OCI-LY7 (cell line): ENCODE measurements at places on chromosomes 3 and 15. TPM values are rescaled to one million over a fixed set of nuclear protein-coding genes. Genes with fewer than 3 reads are reported as not detected.

- no peak for DNase-seq
Measured at GRCh38 chr15:70023769-70024491, 73.8 kb downstream of the TLE3 start.

DNA sequence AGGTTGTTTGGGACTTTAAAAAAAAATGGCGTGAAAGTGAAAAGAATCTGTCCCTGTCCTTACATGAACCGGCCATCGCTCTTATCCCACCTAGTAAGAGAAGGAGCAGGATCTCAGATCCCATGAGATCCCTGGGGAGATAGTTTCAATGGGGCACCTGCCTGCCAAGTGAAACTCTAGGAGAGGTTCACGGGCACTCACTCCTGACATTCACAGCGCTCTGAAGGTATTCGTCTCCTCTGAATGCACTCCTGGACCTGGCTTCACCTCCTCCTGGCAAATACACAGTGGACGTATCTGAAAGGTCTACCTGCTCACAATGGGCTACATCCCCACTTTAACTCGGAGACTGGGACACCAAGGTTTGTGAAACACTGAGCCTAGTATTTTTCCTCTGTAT lies 248.7 kb upstream of the ICE2 start:
- DNase-seq, result no peak

The TRAT1 gene
- total RNA-seq, result not detected in 2 replicates

- DNase-seq, result peak; percentile 9
Measured at GRCh38 chr3:122660297-122660974, 20.2 kb upstream of the PARP14 start.

The ST3GAL6 gene
- total RNA-seq, result 0.25 and 1.1 TPM in 2 replicates

- no peak for DNase-seq
Measured at GRCh38 chr15:65248511-65249255, 37.4 kb upstream of the CILP start.

- DNase-seq, result no peak
Measured at GRCh38 chr3:23219117-23219516, 16.0 kb downstream of the UBE2E2 start.

DNA sequence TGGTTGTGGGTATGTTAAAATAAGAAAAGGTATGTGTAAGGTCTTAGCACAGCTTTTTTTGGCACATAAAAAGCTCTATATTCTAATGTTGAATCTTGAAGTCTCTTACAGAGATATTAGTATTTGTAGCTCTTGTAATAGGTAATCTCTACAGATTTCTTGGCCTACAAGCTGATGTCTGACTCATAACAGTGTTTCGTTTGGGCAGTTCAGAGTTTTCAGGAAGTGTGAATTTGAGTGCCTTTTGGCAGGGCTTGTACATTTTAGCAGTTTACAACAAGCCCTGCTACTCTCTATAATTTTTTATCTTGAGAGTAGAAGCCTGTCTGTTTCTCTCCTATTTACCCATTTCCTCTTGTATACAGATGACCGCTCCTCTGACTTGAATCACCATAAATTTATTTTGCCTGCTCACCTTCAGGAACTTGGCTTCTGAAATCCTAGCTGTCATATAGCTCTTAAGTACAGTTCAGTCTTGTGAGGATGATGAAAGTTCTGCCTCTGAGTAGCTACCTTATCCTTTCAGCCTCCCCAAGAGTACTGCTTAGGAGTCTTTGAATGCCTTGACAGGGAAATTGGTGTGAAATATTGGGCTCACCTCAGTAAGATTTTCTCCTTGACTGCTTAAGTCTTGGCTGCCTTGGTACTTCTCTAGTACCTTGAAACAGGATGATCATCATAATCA lies 419.9 kb upstream of the RARB start:
- no peak for DNase-seq

GRCh38 chr3:117622171-117622841 lies 912.7 kb downstream of the TUSC7 start:
- DNase-seq, result no peak

The SLC51A gene
- total RNA-seq, result not detected in 2 replicates

DNA sequence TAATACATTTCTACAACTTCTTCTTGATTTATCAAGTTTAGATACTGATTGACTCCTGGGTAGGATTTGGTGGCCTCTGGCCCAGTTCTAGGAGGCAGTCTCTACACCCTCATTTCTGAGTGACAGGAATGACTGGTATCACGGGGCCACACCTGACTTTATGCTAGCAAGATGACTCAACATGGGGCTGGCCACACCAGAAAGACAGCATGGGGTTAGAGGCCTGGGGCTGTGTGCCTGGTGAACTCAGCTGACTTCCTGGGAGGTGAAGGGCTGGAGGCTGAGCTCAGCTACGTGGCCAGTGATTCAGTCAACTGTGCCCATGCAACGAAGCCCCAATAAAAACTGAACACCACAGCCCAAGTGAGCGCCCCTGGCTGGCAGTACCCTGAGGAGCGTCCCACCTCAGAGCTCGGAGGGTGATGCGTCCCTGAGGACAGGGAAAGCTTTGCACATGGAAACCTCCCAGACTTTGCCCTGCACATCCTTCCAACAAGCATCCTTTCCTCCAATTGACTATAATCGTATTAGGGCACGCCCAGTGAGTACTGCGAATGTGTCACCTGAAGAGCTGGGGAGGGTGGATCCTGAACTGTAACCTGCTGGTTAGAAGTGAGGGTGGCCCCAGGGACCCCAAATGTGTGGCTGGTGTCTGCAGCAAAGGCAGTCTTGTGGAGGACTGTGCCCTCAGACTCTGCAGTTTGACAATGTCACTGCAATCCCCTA lies 57.2 kb downstream of the NIPA2 start:
- no peak for DNase-seq

DNA sequence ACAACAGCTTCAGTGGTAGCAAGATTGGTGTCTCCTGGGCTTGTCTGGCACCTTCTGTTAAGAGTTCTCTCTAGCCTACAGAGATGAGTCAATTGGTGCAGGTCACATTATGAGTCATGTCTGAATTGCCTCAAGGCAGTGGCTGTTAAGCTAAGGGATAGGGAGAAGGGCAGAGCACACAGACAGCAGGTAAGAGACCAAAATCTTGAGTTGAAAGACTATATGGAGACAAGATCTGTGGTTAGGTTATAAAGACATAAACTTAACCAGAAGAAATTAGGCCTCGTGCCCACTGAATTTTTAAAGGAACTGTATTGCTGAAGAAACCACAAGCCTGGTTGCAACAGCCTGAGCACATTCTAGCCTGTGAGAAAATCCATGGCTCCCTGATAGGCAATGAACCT lies 19.2 kb upstream of the KPNA1 start:
- DNase-seq, result no peak

DNA sequence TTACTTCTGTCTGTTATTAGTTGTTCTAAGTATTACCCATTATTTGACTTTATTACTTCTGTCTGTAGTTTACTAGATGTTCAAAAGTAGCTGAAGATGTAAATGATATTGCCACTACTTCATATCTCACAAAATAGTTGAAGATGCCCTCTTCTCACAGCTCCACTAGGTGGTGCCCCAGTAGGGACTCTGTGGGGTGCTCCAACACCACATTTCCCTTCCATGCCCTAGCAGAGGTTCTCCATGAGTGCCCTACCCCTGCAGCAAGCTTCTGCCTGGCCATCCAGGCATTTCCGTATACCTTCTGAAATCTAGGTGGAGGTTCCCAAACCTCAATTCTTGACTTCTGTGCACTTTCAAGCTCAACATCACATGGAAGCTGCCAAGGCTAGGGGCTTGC lies 80.8 kb downstream of the KCNH8 start:
- peak; percentile 16 for DNase-seq

DNA sequence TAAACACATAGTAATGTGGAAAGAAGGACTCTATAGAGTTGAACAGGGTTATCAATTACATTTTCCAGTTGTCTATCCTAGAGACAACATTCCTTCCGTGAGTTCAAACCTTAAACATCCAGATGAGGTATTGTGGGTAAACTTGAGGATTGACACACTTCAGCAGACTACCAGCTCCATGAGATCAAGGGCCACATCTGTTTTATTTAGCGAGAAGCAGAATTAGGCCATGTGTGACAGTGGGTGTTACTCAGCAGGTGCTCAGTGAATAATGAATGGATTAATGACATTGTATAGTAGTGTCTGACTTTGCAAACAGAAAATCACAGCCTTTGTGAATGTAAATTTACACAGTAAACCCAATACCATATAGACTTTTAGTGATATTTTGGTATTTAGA lies 941.1 kb upstream of the CFAP20DC start:
- no peak for DNase-seq

- no peak for DNase-seq
Measured at GRCh38 chr3:26653811-26654425, 31.3 kb downstream of the LRRC3B start.

The DPPA4 gene
- total RNA-seq, result not detected in 2 replicates

The SST gene
- total RNA-seq, result not detected in 2 replicates

The PODXL2 gene
- total RNA-seq, result 15.2 and 16.1 TPM in 2 replicates
